ENCODE measurements at places on chromosomes 16 and 17.

- DNase-seq: no peak
These were observed 22.9 kb downstream of the ZC3H7A start for GRCh38 chr16:11774065-11774626.

GRCh38 chr16:87847785-87848675 lies 21.3 kb downstream of the SLC7A5 start:
- DNase-seq: no peak

DNA sequence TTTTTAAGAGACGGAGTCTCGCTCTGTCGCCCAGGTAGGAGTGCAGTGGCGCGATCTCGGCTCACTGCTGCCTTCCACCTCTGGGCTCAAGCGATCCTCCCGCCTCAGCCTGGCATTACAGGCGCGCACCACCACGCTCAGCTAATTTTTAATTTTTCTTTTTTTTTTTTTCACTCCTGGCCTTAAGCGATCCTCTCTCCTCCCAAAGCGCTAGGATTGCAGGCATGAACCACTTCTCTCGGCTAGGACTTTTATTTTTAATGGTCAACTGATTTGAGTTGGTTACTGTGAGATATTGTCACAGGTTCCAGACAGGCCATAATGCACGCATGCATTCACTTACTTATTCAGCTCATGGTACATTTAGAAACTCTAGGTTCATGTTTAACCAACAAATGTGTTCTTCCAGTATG lies 888 bp downstream of the PIGW start:
- no peak for DNase-seq

GRCh38 chr16:67847064-67847861 lies at the start of gene CENPT:
Gene CENPT (minus strand): TSS chr16:67847693. CDS start chr16:67833859, 13,834 bp downstream.
- DNase-seq: no peak
